ENCODE measurements at places on chromosomes 12 and 14.

- no peak for DNase-seq
These were observed 2.3 kb downstream of the WNT1 start for GRCh38 chr12:48980389-48980952.

- no peak for DNase-seq
These were observed 249.1 kb downstream of the LRIG3 start for GRCh38 chr12:58671196-58671595.

DNA sequence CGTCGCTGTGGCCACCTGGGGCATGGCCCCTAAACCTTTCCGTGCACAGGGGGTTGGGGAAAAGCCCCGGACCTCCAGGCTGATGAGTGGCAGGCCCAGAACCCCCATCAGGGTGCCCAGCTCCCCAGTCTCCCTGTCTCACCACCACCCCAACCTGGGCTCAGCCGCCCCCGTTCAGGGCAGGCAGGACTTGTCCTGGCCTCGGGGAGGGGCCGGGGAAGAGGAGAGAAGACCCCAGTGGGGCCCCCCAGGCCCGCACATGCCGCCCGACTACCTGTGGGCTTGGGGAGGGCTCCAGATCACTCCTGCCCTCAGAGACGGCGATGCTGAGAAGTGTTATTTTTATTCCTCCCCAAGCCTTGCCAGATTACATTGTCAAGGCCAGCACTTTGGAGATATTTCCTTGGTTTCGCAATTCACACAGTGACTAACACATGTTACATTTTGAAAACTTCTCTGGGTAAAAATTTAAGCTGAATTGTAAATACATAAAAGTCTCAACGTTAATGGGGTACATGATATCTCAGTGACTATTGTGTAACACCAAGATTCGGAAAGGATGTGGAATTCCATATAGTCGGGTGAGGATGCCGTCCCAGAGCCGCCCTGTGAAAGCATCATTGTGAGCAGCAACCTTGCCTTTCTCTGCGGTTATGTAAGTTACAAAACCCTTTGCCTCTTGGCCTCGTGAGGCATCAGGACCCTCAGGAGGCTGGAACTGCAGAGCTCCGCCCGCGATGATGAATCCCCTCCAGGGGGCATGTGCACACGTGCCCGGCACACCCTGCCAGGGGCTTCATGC is 85.6 kb upstream of the DIO3 start:
- no peak for DNase-seq

GRCh38 chr14:54366736-54367735 is 29.8 kb upstream of the CDKN3 start:
- no peak for DNase-seq

GRCh38 chr12:113397497-113398197 is 6.0 kb downstream of the SDS start:
- no peak for DNase-seq

GRCh38 chr12:43776498-43776897 is 17.7 kb downstream of the IRAK4 start:
- DNase-seq: no peak

GRCh38 chr14:83918546-83918945 is 1611.4 kb upstream of the FLRT2 start:
- no peak for DNase-seq

GRCh38 chr14:74207943-74208342 is 31.3 kb upstream of the VSX2 start:
- DNase-seq: no peak

GRCh38 chr12:118534003-118534402 is 157.6 kb downstream of the SUDS3 start:
- DNase-seq: no peak

DNA sequence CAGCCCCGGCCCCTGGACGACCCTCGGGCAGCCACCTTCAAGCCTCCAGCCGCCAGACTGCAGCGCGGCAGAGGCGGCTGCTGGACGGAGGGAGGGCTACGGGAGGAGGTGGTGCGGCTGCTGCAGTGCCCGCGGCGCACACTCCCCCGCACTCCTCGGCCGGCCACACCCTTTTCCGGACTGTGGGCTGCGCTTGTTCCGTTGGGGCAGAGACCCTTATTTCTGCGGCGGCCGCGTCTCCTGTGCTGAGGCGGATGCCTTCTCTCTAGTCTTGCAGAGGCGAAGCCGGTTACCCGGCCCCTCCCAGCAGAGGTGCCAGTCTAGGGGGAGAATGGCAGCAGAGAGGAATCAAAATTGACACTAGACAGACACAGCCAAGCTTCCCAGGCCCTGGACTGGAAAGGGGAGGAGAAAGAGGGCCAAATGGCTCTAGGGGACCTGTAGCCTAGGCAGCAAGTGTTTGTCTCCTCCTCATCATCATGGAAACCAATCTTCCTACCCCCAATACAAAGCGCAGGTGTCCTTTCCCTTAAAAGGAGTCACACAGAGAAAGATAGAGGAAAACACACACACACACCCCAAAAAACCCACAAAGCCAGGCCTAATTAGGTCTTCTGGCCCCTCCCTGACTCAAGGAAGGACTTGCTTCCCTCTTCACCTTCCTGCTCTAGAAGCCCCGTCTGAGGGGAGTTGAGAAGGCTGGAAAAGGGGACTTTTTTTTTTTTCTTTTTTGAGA is 1.3 kb downstream of the ESYT1 start:
- DNase-seq: peak; percentile 35

DNA sequence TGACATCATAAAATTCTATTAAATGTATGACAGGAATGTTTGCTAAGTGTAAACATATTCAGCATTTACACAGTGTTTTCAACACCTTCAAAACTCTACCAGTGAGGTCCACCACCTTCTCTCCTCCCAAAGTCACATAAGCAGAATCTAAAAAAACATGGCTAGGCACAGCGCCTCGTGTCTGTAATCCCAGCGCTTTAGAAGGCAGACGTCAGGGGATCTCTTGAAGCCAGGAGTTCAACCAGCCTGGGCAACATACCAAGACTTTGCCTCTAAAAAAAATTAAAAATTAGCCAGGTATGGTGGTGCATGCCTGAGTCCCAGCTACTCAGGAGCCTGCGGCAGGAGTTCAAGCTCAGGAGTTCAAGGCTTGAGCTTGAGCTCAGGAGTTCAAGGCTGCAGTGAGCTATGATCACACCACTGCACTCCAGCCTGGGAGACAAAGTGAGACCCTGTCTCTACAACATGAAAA is 30.0 kb downstream of the NUMB start:
- no peak for DNase-seq

DNA sequence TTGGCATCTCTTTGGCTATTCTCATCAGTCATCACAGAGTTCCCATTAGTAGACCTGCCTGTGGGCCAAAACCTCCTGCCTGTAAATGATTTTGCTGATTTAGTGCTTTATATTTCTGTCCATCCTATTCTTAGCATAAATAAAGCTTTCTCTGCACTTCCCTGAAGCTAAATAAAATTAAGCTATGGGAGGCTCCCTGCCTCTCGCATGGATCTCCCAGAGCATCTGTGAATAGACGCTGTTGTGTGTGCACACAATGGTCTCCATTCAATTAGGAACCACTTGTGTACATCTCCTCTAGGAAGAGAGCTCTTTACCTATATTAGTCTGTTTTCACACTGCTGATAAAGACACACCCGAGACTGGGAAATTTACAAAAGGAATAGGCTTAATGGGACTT is 80.4 kb downstream of the PPFIBP1 start:
- DNase-seq: no peak

DNA sequence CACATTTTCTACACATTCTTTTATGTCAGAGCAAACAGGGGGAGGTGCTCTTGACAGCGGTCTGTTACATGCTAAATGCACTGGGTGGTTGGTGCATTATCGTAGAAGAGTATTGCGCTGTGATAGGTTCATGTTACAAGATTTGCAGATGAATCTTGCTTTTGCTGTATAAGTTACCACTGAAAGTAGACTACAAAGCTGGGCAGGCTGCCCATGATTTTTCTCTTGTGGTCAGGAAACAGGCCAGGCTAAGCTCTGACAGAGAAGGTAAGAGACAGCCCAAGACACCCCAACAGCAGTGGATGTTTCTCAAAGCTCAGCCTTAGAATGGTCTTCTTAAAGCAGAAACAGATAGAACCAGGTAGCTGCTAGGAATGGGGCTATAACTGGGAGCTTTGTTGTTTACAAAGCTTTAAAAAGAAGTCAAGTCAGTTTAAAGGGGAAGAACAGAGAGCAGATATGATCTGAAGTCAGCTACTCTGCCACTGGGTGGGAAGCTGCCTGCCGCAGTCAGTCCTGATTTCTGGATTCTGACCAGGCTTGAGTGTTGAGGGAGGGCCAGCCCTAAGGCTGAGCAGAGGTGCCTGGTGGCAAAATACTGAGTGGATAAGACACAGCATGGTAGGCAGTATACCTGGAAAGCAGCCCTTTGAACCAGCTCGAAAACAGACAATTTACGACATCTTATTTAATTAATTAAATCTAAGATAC is 9.4 kb downstream of the KCNA1 start:
- no peak for DNase-seq

- DNase-seq: no peak
These were observed 131.5 kb downstream of the ADCK1 start for GRCh38 chr14:77931441-77931840.

DNA sequence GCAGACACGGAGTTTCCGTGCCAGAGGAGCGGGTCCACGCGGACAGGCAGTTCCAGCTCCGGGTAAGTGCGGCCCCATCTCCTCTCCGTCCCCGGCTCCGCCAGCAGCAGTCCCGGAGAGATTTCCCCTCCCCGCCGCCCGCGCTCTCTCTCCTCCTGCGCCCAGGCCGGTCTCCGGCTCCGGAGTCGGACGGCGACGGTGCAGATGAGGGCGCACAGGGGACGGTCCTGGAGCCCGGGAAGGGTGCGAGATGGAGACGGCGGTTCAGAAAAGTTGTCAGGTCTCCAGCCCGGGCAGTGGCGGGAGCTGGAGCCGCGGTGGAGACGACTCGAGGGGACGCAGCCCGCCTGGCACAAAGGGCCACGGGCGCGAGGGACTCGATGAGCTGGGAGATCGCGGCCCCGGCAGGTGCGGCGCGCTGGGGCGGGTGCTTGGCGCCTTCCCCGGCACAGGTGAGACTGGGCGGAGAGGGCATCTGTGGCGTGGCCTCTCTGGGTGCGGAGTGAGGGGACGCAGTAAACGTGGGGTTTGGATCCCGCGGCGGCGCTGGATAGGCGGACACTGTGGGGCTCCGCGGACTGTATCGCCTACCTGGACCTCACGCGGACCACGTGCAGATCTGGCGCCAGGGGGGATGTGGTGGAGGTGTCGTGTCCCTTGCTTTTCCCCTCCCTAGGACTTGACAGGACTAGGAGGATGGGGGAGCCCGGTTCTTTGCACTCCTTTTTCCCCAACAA is 1540.3 kb upstream of the TMEM132C start:
- DNase-seq: no peak

DNA sequence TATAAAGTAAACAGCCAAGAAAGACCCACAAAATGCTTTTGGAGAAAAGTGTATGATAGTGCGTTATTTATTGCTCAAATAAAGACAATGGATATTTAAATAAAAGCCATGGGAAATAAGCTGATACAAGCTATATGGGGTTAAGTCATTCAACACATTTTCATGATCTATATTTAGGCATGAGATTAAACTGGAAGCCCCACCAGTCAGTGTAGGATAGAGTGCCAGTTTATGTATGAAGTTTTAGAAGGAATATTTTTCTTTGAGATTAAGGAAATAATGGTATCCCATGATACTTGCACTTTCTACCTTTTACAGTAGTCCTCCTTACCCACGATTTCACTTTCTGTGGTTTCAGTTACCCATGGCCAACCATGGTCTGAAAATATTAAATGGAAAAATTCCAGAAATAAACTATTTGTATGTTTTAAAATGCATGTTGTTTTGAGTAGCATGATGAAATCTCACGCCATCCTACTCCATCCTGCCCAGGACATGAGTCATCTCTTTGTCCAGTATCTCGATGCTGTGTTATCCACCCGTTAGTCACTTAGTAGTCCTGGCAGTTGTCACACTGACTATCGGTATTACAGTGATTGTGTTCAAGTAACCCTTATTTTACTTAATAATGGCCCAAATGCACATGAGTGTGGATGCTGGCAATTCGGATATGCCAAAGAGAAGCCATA is 22.3 kb downstream of the SYT1 start:
- DNase-seq: no peak

DNA sequence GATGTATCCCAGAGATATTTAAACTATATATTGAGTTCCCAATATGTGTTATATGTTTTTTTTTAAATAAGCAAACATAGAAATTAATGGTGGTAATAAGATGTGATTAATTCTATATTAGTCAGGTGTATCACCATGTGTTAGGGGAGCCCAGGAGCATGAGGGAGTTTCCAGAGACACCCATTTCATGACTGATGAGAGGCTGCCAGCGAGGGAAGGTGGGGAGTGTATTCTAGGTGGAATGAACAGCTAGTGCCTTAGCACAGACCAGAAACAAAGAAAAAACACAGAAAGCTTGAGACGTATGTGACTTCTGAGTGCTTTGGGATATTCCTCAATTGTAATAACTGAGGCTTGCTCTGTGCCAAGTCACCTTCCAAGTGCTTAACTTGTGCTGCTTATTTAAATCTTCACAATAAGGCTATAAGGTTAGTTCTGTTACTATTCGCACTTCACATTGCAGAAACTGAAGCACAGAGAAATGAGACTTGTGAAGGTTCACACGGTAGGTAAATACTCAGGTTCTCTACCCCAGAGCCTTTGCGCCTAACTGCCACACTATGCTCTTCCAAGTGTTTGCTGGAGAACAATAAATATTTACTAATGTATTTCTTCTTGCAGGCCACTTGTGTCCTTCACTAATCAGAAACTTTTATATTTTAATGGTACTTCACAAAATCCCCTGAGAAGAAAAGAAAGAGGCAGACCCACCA is 17.9 kb upstream of the MGP start:
- no peak for DNase-seq

DNA sequence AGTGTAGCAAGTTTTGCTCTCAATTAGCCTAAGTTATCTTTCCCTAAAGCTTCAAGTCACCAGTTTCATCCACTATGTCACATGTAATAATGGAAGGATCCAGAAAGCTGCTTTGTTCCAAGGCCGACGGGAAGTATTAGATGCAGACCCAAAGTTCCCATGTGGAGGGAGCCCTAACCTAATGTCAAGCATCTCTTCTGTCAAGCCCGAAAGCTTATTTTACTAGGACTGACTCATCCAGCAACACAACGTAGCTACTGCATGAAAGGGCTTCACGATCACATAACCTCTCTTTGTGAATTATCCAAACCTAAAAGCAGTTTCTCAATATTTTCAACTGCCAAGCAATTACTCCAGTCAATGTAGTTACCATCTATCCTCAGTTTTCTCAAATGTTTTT is 133.4 kb downstream of the SLC6A15 start:
- no peak for DNase-seq

DNA sequence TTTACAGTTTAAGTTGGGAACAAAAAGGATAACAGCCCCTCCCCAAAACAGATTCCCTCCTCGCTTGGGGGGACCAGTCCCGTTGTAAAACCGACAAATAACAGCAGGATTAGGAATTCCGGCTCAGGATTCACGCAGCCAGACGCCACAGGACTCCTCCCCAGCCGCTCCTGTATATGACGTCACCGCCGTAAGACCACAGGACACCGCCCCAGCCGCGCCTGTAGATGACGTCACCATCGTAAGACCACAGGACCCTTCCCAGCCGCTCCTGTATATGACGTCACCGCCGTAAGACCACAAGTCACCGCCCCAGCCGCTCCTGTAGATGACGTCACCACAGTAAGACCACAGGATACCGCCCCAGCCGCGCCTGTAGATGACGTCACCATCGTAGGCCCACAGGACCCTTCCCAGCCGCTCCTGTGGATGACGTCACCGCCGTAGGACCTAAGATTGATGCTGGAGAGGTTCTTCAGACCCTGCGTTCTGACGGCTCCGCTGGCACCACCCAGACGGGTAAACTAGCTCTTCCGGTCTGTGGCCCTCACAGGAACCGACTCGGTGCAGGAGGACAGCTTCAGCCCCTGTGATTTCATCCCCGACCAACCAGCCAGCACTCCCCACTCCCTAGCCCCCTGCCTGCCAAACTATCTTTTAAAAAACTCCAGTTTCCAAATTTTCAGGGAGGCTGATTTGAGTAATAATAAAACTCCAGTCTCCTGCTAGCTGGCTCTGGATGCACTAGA is 43.9 kb upstream of the FBRSL1 start:
- peak; percentile 24 for DNase-seq

Measured in stimulated activated CD4-positive, alpha-beta T cell treated with anti-CD3 and anti-CD28 coated beads, TNF-alpha, amount 100 ng/mL, for 4 hours (primary cell).